RPMI7951 (cell line): ENCODE measurements at places on chromosomes 16 and 17.

- DNase-seq, result no peak
These were observed 11.8 kb downstream of the C16orf74 start for GRCh38 chr16:85738923-85739715.

DNA sequence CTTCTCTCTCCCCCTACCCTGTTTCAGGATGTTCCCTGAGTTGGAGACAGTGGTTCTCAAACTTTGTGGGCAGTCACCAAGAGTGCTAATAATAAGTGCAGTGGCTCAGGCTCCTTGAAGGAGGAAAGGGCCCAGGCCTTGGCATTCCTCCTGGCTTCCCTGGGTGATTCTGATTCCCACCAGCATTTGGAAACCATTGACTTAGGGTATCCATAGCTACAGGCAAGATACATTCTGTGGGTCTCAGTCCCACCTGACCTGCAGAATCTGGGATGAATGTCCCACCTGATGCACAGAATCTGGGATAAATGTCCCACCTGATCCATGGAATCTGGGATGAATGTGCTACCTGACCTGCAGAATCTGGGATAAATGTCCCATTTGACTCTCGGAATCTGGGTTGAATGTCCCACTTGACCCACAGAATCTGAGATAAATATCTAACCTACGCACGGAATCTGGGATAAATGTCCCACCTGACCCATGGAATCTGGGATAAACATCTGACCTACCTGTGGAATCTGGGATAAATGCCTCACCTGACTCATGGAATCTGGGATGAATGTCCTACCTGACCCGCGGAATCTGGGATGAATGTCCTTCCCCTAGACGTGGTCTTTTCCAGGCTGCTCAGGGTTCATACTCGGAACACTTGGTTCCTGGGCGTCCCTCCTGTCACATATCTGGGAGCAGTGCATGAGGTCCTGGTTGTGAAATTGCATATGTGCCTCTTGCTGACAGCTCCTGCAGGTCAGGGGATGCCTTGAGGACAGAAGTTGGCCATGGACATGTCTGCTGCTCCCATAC is 136.7 kb upstream of the HS3ST2 start:
- DNase-seq, result no peak

- peak; percentile 73 for DNase-seq
These were observed 530 bp downstream of the NAA60 start for GRCh38 chr16:3444032-3444388.

GRCh38 chr17:68205808-68206720 is 41.8 kb upstream of the AMZ2 start:
- DNase-seq, result peak; percentile 18

DNA sequence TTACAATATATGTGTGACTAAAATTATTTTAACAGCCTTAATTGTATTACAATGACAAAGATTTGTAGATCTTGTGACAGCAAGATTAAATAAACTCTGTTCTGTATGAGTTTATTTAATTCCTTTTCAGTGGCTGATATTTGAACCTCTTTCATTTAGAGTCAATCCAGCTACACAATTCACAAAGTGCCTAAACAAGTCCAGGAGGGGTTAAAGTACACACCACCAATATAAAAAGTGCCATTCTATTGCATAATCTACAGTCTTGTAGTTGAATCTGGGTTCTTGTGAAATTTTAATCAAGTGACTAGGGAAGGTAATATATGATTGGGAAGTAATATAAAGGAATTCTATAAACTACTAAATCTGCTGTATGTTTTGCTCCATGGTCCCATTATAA is 3.9 kb upstream of the NFAT5 start:
- no peak for DNase-seq

- DNase-seq, result no peak
These were observed 43.4 kb downstream of the SOX9 start for GRCh38 chr17:72164158-72164739.

DNA sequence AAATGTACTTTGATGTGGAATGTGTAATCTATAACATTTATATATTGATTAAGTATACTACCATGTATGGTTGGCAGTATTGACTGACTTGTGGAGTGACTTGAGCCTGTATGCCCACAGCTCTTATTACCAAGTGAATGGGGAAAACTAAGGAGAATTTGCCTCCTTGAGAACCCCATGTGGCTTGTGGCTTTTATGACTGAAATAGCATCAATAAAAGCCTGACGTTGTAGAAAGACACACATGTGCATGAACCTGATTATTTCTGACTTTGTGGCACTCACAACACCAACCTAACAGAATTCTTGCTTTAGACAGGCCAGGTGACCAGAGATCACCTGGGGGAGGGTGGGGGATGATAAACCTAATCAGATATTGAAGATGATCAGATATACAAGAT is 2.1 kb upstream of the LRRC75A start:
- DNase-seq, result no peak

DNA sequence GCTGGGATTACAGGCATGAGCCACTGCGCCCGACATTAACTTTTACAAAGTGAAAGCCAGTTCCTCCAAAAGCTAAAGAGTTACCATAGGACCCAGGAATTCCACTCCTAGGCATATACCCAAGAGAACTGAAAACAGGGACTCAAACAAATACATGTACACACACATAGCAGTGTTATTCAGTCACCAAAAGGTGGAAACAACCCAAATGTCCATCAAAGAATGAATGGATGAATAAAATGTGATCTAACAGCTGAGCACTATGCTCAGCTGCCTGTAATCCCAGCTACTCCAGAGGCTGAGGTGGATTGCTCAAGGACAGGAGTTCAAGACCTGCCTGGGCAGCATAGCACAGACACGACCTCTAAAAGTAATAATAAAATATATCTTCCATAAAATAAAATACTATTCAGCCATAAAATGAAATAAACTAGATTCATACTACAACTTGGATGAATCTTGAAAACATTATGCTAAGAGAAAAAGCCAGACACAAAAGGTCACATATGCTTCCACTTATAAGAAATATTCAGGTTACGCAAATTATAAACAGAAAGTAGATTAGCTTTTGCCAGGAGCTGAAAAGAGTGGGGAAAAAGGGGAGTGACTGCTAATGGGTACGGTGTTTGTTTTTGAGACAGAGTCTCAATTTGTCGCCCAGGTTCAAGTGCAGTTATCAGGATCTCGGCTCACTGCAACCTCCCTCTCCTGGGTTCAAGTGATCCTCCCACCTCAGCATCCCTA is 9.3 kb upstream of the USP7 start:
- no peak for DNase-seq

DNA sequence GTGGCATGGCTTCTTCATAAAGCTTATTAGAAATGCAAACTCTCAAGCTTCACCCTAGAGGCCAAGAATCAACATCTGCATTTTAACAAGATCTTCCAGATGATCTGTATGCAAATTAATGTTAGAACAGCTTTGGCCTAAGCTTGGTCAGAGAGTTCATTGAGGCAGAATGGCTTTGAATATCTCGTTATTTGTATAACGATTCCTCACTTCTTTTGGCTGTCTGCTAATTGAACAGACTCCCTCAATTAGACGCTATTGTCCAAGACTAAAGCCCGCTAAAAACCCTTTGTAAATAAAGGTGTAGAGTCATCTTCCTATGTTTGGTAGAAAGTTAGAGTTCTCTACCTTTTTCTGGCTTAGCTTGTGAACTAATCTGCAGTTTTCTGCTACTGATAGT is 1453.7 kb downstream of the CDH8 start:
- DNase-seq, result no peak

- no peak for DNase-seq
These were observed at the start of gene HS3ST4 for GRCh38 chr16:25691519-25692091. Gene HS3ST4, plus strand, starts transcription at chr16:25691959.

GRCh38 chr17:74380086-74380958 is 13.0 kb downstream of the GPR142 start:
- DNase-seq, result peak; percentile 71

DNA sequence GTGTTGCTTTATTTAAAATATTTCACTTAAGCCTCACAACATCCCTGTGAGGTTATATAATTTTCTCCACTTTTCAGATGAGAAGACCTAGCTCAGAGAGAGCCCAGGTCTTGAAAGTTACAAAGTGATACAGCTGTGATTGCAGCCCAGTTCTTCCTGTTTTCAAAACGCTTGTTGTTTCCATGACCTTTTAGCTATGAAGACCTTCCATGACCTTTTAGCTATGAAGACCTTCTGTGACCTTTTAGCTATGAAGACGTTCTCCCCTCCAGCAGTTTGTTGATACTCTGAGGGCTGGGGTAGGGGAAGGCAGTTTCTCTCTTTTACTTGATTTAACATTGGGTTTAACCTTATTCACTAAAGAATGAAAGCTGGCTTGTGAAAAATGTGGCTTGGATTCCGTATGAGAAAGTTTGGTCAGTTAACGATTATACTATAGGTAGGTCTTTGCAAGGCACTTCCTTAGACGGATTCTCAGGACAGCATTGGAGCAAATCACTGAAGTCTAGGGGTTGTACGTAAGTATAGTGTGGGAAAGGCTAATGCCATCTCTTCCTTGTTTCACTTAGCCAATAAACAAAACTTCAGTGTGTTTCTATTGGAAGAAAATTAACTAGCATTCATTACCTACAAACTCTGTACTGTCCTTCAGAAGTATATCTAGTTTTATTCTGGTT is 20.7 kb downstream of the PHKB start:
- DNase-seq, result no peak

DNA sequence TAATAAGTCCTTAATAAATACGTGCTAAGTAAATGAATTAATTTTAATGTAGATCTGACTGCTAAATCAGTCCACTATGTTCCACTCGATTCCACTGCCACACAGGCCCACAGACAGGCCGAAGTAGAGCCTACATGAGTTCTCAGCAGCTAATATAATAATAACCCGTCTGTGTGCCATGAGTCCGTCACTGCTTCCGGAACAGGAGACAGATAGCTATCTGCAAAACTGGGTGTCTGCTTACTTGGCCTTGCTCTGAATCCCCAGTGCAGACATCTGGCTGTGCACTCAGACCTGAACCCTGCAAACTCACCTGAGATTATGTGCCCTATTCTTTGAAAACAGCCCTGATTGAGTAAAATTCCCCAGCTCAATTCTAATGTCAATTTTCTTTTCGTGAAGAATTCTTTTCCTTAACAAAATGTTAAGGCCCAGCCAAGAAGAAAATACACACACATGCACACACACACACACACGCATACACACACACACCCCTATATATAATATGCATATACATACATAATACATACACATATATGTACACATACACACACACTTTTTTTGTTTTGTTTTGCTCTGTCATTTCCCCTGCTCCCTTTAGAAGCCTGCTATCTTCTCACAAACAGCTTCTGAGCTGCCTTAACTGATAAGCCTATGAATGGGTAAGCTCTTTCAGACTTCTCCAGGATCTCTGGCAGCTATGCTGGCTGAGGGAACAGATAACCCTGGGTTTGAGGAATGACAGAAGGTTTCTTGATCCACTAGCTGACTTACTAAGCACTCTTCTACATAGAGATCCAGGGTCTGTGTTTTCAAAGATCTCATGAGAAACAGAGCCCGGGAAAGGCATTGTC is 39.8 kb upstream of the TOM1L1 start:
- no peak for DNase-seq

DNA sequence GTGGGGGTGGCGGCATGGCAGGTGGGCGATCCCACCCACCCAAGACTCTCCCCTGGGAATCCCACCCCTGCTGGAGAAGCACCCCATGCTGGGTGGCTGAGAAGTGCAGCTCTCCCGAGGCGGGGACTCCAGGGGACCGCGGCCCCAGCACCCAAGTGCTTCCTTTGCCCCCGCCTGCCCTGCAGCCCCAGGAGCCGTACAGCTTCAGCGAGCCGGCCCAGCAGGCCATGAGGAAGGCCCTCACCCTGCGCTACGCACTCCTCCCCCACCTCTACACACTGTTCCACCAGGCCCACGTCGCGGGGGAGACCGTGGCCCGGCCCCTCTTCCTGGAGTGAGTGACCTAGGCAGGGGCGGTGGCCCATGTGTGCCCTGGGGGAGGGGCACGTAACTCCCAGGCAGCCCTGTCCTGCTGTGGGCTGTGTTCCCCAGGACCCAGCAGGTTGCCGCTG is 11.7 kb downstream of the GAA start:
- DNase-seq, result no peak

DNA sequence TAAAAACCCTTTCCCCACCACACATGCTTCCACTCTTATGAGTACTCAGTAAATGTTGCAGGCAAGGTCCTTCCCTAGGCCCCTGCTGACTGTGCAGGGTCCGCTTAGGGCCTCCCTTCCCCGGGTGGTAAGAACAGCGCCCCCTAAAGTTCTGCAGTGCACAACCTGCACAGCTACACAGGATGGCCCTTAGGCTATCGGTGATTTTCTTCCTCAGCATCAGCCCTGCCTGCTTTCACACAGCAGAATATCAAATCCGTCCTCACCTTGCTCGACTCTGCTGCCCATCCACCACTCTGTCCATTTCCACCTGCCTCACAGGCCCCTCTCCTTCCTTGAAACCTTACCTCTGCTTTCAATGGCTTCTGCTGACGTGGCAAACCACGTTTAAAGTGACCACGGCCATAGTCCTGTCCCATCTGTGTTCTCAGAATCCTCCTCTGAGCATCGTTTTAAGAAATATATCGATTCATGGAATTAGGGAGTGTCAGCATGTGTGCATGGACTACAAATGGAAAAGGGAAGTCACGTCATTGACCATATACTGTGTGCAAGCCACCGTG is 51.4 kb upstream of the TMEM132E start:
- no peak for DNase-seq

DNA sequence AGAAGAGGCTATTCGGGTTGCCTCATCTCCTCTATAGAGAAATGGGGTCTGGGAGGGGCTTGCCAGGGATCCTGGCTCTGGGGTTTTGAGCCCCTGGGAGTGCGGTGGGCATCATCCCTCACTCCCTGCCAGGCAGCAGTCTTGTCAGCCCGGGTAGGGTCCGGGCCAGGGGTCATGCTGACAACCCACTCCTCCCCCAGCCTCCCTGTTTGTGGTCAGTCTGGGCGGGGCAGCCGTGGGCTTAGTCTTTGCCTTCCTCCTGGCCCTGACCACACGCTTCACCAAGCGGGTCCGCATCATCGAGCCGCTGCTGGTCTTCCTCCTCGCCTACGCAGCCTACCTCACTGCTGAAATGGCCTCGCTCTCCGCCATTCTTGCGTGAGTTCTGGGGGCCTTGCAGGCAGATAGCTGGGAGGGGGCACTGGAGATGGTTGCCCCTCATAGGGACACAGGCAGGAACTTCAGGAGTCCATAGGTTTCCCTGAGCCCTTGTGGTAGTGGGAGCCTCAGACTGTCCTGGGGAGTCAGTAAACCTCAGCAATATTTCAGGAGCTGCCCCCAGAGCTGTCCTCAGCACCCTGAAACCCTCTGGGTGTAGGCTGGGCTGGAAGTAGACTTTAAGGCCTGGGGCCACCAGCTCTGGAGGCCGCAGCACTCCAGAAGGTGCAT is 6.9 kb downstream of the SLC9A5 start:
- DNase-seq, result no peak

- no peak for DNase-seq
These were observed 315.8 kb downstream of the MAF start for GRCh38 chr16:79284766-79285165.

- DNase-seq, result no peak
These were observed 44.8 kb upstream of the IRX3 start for GRCh38 chr16:54331241-54332002.

GRCh38 chr16:59510008-59510424 is 775.9 kb upstream of the GOT2 start:
- DNase-seq, result no peak

DNA sequence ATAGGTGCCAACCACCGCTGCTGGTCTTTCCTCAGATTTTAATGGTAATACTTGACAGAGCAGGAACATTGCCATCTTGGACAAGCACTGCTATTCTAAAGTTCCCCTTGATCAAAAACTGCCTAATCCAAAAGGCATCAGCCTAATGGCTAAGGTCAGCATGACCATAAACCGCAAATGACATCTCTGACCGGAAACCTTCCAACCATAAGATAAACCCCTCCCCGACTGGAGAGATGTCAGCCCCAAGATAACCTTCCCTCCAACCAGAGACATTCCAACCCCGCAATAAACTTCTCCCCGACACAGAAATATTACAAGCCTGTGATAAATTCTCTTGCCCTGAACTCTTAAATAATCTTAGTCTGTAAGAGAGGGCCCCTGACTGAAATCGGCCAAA is 7.4 kb upstream of the DHX40 start:
- peak; percentile 26 for DNase-seq
